GM20000 (cell line): ENCODE measurements at places on chromosomes 7 and 10.

GRCh38 chr7:45082031-45082830 lies 6.5 kb downstream of the NACAD start:
- no peak for DNase-seq

GRCh38 chr7:101162551-101163278 lies 2.7 kb downstream of the VGF start:
- peak; percentile 70 for DNase-seq

GRCh38 chr10:3805201-3805790 lies 20.3 kb upstream of the KLF6 start:
- DNase-seq = no peak

DNA sequence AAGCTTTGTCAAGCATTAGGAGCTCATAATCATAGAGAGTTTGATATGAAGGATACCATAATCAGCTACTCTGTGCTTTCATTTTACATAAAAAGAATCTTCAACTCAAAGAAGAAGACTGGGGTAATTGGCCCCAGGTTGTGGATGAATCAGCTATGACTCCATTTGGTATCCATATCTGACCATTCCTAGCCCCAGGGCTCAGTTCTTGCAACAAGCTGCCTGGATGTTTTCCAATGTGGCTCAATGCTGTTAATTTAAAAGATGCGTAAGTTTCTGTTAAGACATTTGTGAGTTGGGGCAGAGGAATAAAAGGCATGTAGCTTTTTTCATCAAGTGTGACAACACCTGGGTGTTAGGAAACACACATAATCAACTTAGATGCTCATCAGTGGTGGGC lies 951.1 kb downstream of the NRG3 start:
- DNase-seq = no peak

DNA sequence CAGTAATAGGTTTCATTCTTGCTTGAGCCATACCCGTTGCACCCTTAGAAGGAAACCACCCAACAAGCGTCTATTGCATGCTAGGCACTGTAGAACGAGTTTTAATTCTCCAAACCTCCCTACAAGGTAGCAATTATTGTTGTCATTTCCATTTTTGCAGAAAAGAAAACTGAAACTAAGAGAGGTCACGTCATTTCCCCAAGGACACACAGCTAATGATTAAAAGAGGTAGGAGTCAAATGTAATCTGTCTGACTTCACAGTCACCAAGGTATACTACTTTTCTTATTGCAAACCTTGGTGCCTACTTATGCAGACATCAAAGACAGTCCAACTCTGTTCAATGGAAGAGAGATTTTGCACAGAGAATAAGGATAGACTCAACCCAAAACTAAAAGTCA lies 49.1 kb upstream of the C1QL3 start:
- peak; percentile 45 for DNase-seq

- no peak for DNase-seq
Observed at GRCh38 chr10:83075815-83076355, 1063.4 kb upstream of the GHITM start.

GRCh38 chr7:124413029-124413428 lies 352.6 kb downstream of the GPR37 start:
- DNase-seq = no peak

DNA sequence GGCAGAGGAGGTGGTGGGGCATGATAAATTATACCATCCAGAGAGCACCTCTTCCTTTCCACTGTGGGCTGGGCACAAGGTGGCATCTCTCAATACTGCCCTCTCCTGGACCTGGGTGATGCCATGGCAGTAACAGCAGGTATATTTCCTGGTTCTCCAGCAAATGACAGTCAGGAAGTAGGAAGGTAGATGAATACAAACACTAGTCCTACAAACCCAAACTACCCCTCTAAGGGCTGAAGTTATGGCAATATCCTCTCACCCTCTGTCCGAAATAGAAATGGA lies 1004.9 kb downstream of the KCNMA1 start:
- DNase-seq = no peak

DNA sequence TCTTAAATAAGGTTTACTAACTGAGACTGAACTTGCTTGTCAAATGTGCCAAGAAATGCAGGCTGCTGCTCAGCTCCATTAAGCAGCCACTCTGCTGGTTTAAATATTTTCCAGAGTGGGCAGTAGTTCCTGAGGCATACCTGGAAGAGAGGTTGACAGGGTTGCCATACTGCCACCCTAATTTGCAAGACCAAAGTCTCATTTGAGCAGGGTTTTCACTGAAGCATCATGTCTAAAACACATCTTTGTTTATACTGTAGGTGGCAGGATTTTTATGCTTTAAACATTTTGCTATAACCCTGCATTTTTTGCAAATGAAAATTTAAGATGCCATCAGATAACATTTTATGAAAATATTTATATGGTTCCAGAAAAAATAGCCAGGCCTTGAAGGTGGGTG lies 618.0 kb upstream of the LRRTM3 start:
- no peak for DNase-seq

- no peak for DNase-seq
Observed at GRCh38 chr7:132471515-132471914, 104.8 kb downstream of the PLXNA4 start.

- no peak for DNase-seq
Observed at GRCh38 chr10:7428673-7429350, 18.0 kb upstream of the SFMBT2 start.

DNA sequence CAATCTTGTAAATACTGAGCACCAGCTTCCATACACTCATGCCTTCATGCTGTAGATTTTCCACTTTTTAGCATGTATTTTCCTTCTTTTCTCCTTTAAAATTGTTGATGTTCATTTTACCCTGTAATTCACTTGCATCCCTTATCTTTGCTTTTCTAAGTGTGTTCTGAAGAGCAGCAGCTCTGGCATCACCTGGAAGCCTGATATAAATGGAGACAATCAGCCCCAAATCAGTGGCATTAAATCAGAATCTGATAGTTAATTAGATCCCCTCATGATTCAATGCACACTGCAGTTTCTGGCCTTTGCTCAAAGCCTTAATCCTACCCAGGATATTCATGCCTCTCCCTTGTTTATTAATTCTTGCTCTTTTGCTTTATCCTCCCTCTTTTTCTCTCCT lies 942.4 kb downstream of the XPNPEP1 start:
- no peak for DNase-seq

DNA sequence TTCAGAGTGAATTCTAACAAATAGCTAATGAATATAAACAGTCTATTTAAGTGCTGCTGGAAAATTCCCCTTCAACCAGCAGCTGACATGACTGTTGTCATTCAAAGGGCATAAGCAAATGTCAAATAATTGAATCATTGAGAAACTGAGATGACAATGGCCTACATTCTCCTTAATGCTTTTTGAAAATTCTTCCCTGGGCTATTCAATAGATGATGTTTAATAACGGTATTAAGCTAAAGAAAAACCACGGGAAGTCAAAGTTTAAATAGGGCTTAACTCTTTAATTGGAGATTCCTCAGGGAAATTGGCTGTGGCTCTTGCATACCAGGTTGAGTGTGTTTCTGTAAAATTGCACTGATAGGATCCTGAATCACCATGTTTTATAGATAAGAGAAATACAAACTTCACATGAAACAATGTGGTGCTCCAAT lies 77.0 kb downstream of the ARL4A start:
- no peak for DNase-seq

- peak; percentile 60 for DNase-seq
Observed at GRCh38 chr10:44980309-44981171, 1.9 kb upstream of the DEPP1 start.

DNA sequence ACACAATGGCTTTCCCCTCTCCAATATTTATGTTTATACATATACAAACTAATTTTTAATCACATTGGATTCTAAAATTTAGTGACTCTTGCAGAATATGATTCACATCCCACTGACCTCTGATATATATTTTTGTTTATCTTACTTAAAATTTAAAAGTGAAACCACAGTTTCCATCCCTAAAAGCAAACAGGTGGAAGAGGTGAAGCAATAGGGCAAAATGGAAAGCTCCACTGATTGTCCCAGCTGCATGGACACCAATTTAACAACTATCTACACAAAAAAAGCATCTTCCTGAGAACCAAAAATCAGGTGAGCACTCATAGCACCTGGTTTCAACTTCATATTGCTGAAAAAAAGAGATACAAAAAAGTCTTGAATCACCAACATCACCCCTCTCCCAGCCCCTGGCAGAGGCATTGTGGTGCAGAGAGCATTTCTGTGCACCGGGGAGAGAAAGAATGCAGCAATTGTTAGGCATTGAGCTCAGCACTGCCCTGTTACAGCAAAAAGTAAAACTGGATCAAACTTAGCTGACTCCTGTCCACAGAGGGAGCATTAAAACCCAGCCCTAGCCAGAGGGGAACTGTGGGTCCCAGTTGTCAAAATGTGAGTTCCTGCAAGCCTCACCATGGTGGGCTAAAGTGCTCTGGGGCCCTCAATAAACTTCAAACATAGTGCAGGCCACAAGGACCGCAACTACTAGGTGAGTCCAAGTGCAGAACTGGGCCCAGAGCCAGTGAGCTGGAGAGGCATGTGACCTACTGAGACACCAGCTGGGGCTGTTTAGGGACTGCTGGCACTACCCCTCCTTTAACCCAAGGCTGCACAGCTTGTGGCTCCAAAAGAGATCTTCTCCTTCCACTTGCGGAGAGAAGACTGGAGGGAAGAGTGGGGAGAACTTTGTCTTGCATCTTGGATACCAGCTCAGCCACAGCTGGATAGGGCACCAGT lies 92.1 kb downstream of the SIRT1 start:
- DNase-seq = no peak

DNA sequence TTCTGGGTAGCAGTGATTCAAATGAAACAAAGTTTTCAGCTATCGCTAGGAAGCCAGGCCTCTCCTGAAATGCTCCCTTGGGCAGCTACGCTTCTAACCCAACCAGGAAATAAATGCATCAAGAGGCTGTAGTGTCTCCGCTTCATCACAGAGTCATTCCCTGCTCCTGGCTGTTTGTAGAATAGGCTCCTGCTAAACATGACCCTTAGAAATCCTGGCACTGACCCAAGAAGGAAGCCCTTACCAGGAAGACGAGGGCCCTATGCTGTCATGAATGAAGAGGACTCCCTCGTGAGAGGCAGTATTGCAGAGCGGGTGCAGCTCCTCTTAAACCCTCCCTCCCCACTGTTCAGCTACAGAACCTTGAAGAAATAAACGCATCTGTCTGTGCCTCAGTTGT lies 48.3 kb downstream of the NOD1 start:
- no peak for DNase-seq

DNA sequence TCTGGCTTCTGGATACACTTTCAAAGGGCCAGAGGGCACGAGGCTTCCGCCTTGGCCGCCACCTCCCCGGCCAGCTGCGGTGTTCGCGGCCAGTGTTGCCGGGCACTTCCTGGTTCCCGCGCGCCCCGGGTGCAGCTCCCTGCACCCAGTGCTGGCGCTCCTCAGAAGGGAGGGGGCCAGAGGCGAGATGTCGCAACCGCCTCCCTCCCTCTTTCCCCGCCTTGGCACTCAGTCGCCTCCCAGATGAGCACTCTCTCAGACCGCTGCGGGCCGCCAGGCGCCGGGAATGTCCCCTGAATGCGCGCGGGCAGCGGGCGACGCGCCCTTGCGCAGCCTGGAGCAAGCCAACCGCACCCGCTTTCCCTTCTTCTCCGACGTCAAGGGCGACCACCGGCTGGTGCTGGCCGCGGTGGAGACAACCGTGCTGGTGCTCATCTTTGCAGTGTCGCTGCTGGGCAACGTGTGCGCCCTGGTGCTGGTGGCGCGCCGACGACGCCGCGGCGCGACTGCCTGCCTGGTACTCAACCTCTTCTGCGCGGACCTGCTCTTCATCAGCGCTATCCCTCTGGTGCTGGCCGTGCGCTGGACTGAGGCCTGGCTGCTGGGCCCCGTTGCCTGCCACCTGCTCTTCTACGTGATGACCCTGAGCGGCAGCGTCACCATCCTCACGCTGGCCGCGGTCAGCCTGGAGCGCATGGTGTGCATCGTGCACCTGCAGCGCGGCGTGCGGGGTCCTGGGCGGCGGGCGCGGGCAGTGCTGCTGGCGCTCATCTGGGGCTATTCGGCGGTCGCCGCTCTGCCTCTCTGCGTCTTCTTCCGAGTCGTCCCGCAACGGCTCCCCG lies at the start of gene FFAR4:
Gene FFAR4, plus strand, starts transcription at position 231 of the 842 bp plus-strand sequence. Its CDS starts 56 bp downstream, at position 287.
- no peak for DNase-seq

DNA sequence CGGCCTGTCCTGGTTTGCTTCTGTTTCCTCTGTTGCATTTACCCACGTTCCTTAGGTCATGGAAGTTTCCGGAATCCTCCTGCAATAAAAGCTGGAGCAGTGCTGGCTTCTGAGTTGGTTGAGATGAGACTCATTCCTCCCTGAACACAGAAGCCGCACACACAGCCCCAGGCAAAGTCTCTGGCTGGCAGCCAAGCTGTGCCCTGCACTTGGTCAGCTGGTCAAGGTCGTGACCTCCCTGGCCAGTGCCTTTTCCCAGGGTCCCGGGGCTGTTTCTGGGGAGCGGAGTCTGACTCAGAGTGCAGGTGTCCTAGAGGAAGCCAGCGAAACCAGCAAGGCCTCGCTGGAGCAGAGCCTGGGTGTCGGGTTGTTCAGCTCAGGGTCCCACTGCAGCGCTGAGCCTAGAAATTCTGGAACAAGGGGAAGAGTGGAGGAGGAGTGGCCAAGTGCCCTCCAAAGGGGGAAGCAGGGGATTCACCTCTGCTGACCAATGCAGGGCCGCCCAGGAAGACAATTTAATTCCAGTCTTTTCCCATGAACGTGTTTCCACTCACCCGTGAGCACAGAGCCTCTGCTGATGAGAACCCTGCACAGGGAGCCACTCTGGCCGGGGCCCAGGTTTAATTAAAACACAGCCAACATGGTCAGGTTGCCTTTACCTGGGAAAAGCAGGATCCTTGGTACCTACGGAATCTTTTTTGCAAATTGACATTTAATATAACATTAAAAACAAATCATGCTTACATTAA lies 245.5 kb upstream of the PPP2R2D start:
- no peak for DNase-seq

- no peak for DNase-seq
Observed at GRCh38 chr10:86098187-86098881, 268.3 kb downstream of the GRID1 start.

GRCh38 chr10:29714096-29714874 lies 79.5 kb upstream of the SVIL start:
- no peak for DNase-seq

GRCh38 chr7:54360075-54360840 lies 181.9 kb upstream of the VSTM2A start:
- DNase-seq = no peak

DNA sequence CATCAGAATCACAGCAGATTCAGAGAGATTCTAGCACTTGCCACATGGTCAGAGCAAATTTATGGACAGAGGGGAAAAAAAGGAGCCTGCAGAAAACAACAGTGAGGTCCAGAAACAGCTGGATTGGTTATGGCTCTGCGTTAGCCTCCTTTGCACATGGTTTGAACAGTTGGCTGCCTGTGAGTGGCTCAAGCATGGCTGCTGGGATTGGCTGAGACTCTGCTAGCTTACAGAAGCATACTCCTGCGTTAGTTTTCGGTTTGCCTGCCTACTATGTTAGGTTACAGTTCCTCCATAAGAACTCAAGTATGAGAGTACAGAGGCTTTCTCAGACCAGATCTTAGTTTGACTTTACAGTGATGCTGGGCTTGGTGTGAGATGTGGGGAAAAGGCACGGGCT lies 80.7 kb upstream of the WDR11 start:
- no peak for DNase-seq

GRCh38 chr7:22486597-22486996 lies 13.4 kb downstream of the STEAP1B start:
- DNase-seq = no peak
